ENCODE measurements at places on chromosomes 7 and 10. TPM values are rescaled to one million over a fixed set of nuclear protein-coding genes. Genes with fewer than 3 reads are reported as not detected.
A peak's percentile ranks its signal among the peaks of the same experiment; 100 is the strongest.

- no peak for DNase-seq
These were observed 34.5 kb downstream of the FAM25A start for GRCh38 chr10:87054373-87055295.

GRCh38 chr10:97475936-97476594 is 22.2 kb downstream of the MMS19 start:
- no peak for DNase-seq

The VSTM4 gene
- total RNA-seq = 0.09 TPM

DNA sequence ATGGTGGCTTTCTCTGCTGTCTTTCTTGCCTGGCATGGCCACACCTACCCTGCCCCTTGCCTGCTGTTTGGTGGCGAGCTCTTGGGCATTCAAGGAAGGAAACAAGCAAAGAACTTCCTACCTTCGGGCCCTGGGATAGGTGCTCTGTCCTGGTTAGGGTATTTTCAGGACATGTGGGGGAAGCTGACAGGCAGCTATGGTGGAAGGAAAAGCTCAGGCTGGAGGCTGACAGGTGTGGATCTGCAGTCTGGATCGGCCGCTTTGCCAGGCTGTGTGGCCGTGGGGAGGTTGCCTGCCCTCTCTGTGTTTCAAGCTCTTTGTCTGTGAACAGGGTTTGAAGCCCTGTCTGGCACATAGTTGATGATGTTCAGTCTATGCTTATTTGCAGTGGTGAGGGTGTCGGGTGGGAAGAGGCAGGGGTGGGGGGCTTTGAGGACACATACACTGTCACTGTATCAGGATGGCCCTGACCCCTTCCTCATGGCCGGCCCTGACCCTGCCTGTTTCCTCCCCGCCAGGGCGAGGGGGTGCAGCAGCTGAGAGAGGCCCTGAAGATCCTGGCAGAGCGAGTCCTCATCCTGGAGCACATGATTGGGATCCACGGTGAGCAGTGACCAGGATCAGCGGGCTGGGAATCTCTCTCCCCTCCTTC is 73.7 kb downstream of the MYL10 start:
- DNase-seq = no peak

DNA sequence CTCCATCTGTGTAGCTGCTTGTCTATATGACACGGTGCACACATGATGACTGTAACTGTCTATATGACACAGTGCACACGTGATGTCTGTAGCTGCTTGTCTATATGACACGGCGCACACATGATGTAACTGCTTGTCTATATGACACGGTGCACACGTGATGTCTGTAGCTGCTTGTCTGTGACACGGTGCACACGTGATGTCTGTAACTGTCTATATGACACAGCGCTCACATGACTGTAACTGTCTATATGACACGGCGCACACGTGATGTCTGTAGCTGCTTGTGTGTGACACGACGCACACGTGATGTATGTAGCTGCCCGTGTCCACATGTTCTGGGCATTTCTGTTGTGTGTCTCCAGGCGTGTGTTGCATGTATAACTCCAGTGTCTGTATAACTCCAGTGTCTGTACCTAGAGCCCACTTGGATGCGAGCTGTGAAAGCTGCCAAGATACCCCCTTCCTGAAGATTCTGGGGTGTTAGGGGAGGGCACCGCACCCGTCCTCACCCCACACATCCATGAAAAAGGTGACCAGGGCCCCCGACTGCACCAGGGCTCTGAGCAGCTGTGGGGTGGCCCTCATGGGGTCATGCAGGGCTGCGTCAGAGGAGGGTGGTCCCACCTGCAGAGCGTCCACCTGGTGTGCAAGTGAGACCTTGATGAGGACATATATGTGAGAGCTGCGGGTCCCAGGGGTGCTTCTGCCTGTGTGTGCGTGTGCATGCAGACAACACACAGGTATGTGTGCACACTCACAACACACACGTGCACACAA is 137.9 kb downstream of the ELFN1 start:
- DNase-seq = no peak

The KCNMA1 gene
- total RNA-seq = not detected

The CAMK2B gene
- total RNA-seq = 0.97 TPM

The LRRTM3 gene
- not detected for total RNA-seq

- no peak for DNase-seq
These were observed 3.1 kb downstream of the CYREN start for GRCh38 chr7:135167365-135167917.

GRCh38 chr7:34086064-34086463 is 180.7 kb downstream of the BMPER start:
- DNase-seq = no peak

GRCh38 chr7:94417901-94418300 is 23.2 kb downstream of the COL1A2 start:
- DNase-seq = no peak

DNA sequence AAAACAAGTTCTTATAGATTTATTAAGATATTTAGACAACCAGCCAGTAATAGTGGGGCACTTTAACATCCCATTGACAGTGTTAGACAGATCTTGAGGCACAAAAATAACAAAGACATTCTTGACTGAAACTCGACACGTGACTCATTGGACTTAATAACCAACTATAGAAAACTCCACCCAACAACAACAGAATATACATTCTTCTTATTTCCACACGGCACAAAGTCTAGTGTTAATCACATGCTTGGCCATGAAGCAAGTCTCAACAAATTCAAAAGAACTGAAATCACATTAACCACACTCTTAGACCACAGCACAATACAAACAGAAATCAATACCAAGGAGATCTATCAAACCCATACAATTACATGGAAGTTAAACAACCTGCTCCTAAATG is 138.1 kb downstream of the ARL5B start:
- DNase-seq = no peak

GRCh38 chr10:125343118-125343925 is 183.0 kb upstream of the CTBP2 start:
- DNase-seq = peak; percentile 9

- DNase-seq = no peak
These were observed 29.9 kb upstream of the RAPGEF5 start for GRCh38 chr7:22386865-22387264.

- no peak for DNase-seq
These were observed 110.5 kb upstream of the GPR26 start for GRCh38 chr10:123555616-123556015.

DNA sequence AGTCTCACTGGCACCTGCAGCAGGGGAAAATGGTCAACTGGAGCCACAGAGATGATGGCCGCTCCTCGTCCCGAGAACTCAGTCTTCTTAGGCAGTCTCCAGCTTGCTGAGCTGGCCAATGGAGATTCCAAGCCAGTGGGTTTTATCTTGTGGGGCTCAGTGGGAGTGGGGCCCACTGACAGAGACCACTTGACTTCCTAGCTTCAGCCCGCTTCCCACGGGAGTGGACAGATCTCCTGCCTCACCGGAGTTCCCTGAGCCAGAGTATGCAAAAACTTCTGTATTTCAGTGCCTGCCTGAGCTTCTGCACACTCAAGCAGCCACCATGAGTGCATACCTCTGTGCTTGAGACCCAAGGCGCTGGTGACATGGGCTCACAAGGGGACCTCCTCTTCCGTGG is 105.8 kb downstream of the ZWINT start:
- no peak for DNase-seq

The PKD1L1 gene
- total RNA-seq = 0.09 TPM

GRCh38 chr10:108034829-108035228 is 870.3 kb upstream of the SORCS1 start:
- DNase-seq = no peak

DNA sequence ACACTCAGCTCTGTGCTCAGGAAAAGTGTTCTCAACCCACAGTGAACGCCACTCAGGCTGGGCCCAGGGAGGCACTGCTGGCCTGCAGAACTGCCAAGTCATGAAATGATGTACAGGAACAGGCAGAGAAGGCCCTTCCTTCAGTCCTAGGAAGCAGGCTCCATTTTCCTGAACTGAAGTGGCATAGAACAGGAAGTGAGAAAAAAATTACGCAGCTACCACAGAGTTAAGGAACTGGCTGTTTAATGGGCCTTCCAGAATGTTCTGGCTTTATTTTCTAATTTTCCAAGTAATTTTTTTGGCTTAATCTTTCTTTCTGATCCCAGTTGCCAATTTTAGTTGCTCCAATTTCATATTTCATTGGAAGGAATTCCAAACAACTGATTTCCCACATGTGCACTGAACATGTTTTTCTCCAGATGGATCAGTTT is 39.3 kb downstream of the LRRC18 start:
- no peak for DNase-seq

- DNase-seq = no peak
These were observed 29.9 kb downstream of the LIPJ start for GRCh38 chr10:88616250-88616977.

The AKR1C4 gene
- total RNA-seq = not detected

- no peak for DNase-seq
These were observed 103.2 kb downstream of the WDR37 start for GRCh38 chr10:1159131-1160061.

GRCh38 chr7:138948403-138948802 is 32.8 kb downstream of the KIAA1549 start:
- no peak for DNase-seq

DNA sequence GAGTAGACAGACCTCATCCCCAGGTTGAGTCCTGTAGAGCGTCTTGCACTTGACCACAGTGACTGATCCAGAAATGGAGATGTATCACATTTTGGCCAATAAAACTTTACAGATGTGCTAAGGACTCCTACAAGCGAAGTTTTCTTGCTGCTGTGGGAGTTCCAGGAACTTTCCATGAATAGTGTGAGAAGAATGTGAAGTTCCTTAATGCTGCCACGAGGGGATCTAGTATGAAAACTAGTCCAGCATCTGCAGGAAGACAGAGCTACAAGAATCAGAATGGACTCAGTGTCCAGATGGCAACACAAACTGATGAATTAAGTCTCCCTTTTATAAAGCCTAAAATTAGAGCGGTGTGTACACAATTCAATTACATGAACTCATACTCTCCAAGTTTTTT is 14.8 kb upstream of the LSM8 start:
- DNase-seq = no peak

- no peak for DNase-seq
These were observed 35.0 kb downstream of the CNNM1 start for GRCh38 chr10:99364125-99364524.

- DNase-seq = no peak
These were observed 22.3 kb upstream of the SLC25A13 start for GRCh38 chr7:96344236-96344635.

- DNase-seq = no peak
These were observed 32.7 kb upstream of the ARMS2 start for GRCh38 chr10:122421742-122422141.

- no peak for DNase-seq
These were observed 171.6 kb downstream of the GALNT17 start for GRCh38 chr7:71303566-71303965.

DNA sequence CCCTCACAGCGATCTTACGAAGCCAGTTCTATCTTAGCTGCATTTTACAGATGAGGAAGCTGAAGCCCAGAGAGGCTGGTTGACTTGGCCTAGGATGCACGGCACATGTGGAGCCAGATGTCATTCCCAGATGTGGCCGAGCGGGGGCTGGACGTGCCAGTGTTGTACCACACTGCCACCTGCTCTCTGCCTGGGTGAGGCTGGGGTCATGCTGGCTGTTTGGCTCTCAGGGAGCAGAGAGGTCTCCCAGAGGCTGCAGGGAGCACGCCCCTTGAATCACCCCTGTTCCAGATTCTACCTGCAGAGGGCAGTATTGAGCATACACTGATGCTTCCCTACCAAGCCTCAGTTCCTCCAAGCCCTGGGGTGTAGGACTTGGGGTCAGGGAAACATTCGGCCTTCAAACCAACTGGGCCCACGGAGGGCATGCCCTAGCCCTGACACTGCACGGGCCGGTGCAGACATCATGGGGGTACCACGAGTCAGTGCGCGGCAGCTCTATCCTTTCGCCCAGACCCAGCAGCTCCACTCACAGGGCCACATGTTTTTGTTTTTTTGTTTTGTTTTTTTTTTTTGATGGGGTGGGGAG is 3.8 kb upstream of the GTF2IRD1 start:
- DNase-seq = peak; percentile 81

GRCh38 chr10:126302826-126303665 is 85.2 kb downstream of the ADAM12 start:
- no peak for DNase-seq

The STEAP4 gene
- not detected for total RNA-seq

GRCh38 chr7:42790196-42790595 is 121.7 kb downstream of the C7orf25 start:
- DNase-seq = no peak

DNA sequence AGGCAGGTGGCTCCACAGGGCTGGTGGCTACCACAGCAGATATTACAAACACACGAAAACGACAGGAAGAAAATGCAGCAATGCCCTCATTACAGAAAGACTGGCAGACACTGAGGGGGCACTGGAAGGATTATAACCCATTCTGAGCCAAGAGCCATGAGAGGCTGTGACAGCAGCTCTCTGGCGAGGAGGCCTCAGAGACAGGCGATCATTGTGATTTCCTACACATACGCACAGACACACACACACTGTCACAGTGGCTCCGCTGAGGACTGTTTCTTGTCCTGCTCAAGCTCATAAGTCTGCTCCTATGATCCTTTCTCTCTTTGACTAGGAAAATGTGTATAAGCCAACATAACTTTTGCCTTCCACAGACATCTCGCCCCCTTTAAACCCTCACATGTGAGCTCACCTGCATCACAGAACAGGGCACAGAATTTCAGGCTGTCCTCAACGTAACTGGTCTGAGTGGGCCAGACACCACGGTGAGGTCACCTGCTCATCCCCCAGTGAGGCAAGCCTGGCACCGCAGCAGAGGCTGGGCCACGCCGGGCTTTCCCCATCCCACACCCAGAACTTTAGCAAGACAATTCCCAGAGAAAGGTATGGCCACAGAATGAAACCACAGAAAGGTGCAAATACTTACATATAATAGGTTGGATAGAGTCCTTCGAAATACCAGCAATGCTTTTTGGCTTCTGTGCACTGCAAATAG is 51.7 kb downstream of the VOPP1 start:
- no peak for DNase-seq

The TMEM225B gene
- 2.2 TPM for total RNA-seq

- DNase-seq = no peak
These were observed 3.0 kb downstream of the TBX20 start for GRCh38 chr7:35250941-35251340.

GRCh38 chr7:105149827-105150226 is 135.8 kb downstream of the KMT2E start:
- no peak for DNase-seq

The FAM25A gene
- total RNA-seq = not detected

The ELN gene
- total RNA-seq = not detected
